Activated CD4-positive, alpha-beta T cell treated with anti-CD3 and anti-CD28 coated beads for 4 hours (primary cell): ENCODE measurements at places on chromosomes 2 and 18.

DNA sequence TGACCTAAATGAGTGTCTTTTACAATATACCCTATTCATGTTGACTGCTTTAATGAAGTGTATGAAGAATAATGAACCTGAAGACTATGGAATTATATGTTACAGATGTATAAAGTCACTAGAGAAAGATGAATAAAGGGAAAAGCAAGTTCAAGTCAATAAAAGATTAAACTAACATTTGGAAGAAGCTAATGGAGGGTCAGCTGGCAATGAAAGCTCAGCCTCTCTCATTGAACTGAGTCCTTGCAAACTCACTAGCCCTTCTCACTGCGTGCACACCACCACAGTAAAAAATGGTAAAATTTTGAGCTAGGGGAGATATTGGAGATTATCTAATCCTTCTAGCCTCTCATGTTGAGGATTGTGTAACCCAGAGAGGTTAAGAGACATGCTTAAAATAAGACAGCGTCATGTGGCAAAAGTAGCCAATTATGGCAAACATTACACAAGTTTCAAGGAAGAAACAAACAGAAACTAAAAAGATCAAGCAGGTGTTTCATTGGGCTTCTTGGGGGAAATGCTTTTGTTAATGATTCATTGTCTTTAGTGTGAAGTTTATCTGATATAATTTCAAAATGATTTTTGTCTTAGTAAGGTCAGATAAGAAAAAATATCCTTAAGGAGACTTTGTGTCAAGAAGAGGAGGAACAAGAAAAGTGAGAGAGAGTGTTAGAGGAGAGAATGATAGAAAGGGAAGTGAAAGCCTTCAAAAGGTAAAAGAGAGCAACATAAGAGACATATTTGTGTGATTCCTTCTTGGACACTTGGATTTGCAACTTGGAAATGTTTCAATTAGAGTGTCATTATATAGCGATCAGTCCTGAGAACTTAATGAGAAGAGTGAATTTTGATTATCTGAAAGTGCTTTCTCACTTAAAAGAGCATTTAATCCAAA lies 893.7 kb upstream of the FAM98A start:
- DNase-seq, result no peak

- peak; percentile 25 for DNase-seq
These were observed 5.3 kb downstream of the KLF11 start for GRCh38 chr2:10048501-10049171.

DNA sequence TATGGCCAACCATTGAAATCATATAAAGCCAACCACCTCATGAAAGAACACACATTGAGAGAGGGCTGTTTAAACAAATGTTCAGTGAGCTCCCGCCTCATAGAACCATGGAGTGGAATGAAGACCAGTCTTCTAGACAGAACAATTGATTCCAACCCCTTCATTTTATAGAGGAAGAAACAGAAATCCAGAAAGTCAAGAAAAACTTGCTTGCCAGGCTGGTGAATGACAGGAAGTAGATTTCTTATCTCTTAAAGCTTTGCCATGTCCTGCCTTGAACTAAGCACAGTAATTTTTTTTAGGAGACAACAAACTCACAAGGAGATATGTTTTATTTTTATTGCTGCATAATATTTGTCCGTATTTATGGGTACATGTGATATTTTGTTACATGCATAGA lies 16.5 kb upstream of the NRP2 start:
- DNase-seq, result no peak

DNA sequence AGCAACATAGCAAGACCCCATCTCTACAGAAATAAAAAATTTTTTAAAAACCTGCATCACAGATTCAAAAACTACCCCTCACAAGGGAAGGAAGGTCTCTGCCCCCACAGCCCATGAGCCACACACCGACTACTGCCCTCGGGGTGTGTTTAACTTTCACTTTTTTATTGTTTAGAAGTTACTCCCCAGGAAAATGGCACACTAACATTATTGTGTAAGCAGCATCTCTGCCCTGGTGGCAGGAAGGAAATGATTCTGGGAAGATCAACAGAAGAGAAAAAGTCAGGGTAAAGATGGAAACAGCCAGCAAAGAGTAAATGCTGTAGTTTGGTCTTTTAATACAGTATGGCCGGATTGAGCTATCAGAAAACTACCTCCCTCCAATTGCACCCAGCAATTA lies 21.9 kb downstream of the TRABD2A start:
- DNase-seq, result no peak

- no peak for DNase-seq
These were observed 89.3 kb downstream of the PDE11A start for GRCh38 chr2:177983183-177983788.

- no peak for DNase-seq
These were observed 175.3 kb upstream of the LRP1B start for GRCh38 chr2:142306131-142306530.

- DNase-seq, result no peak
These were observed 27.0 kb downstream of the MYO5B start for GRCh38 chr18:50167966-50168365.

GRCh38 chr18:10403708-10404107 lies 50.7 kb upstream of the APCDD1 start:
- no peak for DNase-seq

DNA sequence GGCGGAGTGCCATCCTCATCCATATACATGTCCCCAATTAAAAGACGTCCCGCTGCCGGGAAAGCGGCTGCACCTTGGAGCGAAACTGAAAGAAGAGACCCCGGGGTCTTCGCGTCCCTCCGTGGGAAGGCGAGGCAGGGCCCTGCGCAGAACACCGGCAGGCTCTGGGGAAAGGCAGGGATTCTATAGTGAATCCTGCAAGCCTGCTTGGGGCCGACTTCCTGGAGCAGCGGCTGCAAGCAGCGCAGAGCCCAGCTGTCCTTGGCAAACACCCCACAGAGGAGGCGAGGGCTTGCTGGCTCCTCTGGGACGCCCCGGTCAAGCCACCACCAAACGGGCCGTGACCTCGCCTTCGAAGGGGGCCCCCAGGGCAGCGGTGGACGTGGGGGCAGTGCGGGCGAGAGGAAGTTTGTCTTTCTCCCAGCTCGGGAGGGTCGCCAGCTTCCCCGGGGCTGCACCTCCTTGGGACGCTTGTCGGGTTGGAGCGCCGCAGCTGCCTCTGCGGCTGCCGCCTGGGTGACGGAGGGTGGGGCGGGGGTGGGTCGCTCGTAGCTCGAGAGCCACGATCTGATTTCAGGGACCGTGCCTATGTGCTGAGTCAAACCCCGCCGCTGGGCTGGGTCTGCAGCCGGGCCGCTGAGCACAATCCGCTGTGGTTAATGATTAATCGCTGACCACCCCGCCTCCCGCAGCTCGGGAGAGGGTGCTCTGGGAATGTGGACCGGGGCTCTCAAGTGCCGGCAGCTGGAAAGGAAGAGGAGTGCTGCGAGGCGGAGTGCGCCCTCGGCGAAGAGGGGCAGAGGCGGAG lies 486 bp upstream of the GPR39 start:
- no peak for DNase-seq
